ENCODE measurements at places on chromosomes 5 and 9. TPM values are rescaled to one million over a fixed set of nuclear protein-coding genes. Genes with fewer than 3 reads are reported as not detected.

The ANKRD34B gene
- total RNA-seq: not detected

The DUSP1 gene
- total RNA-seq: 3,699 TPM

The ANXA2R gene
- 3.2 TPM for total RNA-seq

GRCh38 chr5:147860641-147861025, 17.9 kb upstream of the SCGB3A2 start:
- no peaks in the 10 kb centered on the region for H3K36me3 ChIP-seq
- no peak for DNase-seq
- H3K4me1 ChIP-seq: no peaks in the 10 kb centered on the region
- H3K27me3 ChIP-seq: no peaks in the 10 kb centered on the region
- no peak overlapping the region for H3K27ac ChIP-seq

DNA sequence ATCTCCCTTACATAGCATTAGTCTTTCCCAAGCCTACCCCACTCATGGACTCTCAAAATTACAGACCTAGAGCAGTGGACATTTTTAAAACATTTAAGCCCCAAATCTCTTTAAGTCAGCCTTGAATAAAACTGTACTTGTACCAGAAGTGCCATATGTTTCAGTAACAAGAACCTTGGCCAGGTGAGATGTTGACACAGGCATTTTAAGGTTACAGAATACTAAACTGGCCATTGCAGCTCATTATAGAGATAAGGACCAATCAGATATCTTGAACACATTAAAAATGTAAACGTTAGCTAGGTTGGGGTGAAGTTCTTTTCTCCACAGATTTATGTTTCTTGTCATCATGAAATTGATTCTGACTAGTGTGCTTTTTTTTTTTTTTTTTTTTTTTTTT, 103.8 kb upstream of the MIER3 start:
- H3K4me3 ChIP-seq: no peak overlapping the region
- no peaks in the 10 kb centered on the region for H3K36me3 ChIP-seq
- no peak for DNase-seq
- H3K4me1 ChIP-seq: no peaks in the 10 kb centered on the region
- no peaks in the 10 kb centered on the region for H3K27me3 ChIP-seq
- H3K27ac ChIP-seq: no peak overlapping the region

DNA sequence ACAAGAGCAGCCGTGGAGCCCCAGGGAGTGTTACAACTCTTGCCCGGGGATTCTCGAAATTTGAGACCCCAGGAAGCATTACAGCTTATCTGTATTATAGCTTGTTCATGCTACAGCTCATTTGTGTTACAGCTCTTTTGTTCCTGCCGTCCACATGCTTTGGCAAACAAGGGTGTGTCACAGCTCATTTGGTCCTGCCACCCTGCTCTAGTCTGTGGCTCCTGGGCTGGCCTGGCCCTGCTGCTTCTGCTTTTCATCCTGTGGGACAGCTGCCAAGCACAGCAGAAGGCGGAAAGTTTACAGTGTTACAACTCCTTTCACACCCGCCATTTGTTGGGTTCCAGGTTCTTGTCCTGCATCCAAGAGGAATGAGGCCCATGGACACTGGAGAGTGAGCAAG, 685.0 kb downstream of the SLCO4C1 start:
- no peaks in the 10 kb centered on the region for H3K36me3 ChIP-seq
- DNase-seq: no peak

DNA sequence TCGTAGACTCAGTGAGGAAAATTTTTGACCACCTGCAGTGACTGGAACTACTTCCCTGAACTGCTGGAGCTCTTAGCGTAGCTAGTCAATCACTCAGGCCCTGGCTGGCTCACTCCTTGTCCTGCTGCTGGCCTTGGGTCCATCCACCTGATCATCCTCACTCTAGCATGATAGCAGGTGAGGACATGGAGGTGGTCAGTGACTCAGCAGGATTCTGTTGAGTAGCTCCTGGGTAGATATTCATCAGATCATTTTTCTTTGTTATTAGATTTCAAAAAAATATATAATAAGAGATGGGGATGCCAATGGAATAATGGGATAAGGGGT, 25.0 kb upstream of the SEMA4D start:
- H3K4me3 ChIP-seq: no peak overlapping the region
- H3K4me1 ChIP-seq: no peaks in the 10 kb centered on the region
- H3K27ac ChIP-seq: no peak overlapping the region

DNA sequence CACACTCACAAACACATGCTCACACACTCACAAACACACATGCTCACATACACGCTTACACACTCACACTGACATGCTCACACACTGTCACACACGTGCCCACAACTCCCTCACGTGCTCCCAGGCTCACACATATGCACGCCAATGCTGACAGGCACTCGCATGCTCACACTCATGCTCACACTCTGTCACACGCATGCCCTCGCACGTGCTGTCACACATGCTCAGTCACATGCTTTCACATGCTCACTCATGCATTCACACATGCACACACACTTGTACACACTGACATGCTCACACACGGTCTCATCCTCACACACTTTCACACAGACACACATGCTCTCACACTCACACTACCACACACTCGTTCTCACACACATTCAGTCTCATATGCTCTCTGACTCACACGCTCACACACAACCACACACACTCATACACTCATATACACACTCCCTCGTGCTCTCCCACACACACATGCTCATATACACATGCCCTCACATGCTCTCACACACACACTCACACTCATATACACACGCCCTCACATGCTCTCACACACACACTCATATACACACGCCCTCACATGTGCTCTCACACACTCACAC, 10.3 kb downstream of the CCDC187 start:
- no peaks in the 10 kb centered on the region for H3K36me3 ChIP-seq
- H3K4me1 ChIP-seq: no peaks in the 10 kb centered on the region
- DNase-seq: no peak
- H3K4me3 ChIP-seq: no peak overlapping the region
- no peaks in the 10 kb centered on the region for H3K27me3 ChIP-seq

DNA sequence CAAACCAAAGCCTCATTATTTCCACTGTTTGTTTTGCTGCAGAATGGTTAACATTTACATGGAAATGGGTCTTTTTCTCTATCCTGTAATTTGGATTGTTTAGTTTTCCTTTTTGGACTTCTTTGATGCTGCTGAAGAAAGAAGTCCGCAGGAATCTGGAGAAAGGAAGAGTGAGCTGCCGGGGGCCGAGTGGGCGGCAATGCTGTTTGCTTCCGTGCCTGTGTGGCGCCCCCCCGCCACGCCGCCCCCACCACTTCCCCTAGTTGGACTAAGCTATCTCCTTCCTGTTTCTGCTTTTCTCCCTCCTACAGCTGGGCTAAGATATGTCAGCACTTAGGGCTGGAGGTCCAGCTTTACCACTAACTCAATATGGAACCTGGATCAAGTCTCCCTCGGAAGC, 39.7 kb downstream of the ACTL7B start:
- H3K27me3 ChIP-seq: no peaks in the 10 kb centered on the region
- H3K4me1 ChIP-seq: no peaks in the 10 kb centered on the region
- H3K27ac ChIP-seq: no peak overlapping the region
- no peak for DNase-seq

DNA sequence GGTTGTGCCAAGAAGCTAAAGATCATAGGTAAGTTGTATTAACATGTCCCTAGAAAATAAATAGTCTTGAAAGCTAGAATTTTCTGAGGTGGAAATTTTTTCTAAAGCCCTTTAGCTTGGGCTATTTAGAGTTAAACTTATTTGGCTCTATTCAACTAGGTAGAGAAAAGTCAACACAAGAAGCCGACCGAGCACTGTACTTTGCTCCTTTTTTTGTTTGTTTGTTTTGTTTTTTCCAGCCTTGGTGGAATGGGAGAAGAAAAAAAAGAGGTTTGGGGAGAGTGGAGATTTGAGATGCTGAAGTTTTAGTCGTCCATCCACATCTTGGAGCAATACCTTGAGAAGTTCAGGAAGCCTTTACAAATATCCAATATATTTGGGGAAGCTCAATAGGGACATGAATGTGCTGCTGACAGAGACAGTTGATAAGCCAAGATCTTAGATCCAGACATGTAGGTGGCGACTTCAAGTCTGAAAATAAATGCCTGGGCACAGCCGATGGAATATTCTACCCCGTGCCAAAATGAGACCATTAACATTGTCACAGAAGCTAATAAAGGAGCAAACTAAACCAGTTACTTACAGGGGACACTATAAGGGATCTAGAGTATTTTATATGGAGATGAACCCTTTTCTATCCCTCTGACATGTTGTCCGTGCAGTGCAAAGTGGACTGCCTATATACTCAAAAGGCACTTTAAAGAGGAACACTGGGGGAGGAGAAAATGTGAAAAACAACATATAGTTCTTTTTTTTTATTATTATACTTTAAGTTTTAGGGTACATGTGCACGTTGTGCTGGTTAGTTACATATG, 466.1 kb downstream of the PTPRD start:
- no peaks in the 10 kb centered on the region for H3K4me1 ChIP-seq
- H3K27ac ChIP-seq: no peak overlapping the region
- no peaks in the 10 kb centered on the region for H3K27me3 ChIP-seq
- no peak for DNase-seq

DNA sequence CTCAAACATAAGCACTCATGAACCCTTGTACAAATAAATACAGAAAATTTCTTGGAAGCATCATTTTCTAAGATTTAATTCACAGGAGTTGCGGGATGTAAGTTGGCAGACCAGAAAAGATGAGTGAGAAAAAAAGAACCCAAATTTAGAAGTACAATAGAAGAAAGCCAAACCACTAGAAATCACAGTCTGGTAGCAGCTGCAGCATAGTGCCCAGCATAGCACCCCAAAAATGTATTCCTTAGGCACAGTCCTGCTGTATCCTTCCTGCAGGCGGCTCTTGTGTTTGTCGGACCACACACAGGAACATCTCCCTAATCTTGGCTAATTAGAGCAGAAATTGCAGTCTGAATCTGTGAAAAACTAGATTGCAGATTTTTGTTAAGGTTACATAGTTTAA, 208.5 kb upstream of the TRPM3 start:
- no peak overlapping the region for H3K27ac ChIP-seq
- DNase-seq: no peak
- H3K36me3 ChIP-seq: no peaks in the 10 kb centered on the region
- H3K4me3 ChIP-seq: no peak overlapping the region
- no peaks in the 10 kb centered on the region for H3K4me1 ChIP-seq

DNA sequence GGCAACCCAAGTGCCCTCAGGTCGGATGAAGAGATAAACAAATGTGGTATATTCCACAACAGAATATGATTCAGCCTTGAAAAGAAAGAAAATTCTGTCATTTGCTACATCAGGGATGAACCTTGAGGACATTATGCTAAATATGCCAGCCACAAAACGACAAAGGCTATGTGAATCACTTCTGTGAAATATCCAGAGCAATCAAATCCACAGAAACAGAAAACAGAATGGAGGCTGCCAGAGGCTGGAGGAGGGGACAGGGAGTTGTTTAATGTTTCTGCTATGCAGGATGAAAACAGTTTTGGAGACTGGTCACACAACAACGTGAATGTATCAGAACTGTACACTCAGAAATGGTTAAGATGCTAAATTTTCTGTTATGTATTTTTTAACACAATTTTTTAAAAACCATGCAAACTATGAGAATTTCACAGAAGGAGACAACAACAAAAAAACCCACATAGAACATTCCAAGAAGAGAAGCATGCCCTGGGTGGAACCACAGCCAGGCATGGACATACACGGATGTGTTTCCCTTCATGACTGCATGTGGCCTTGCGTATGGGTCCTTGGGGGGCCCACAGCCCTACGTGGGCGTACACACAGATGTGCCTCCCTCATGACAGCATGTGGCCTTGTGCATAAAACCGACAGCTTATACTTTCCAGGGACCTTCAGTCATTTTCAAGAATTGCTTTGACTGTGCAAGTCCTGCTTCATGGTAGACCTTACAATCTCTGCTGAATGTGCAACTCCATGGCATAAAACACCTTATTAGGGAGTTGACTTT, 146.7 kb downstream of the ROR2 start:
- no peaks in the 10 kb centered on the region for H3K4me1 ChIP-seq
- H3K4me3 ChIP-seq: no peak overlapping the region
- no peak overlapping the region for H3K27ac ChIP-seq
- no peaks in the 10 kb centered on the region for H3K36me3 ChIP-seq
